ENCODE measurements at places on chromosomes 3 and 15. TPM values are rescaled to one million over a fixed set of nuclear protein-coding genes. Genes with fewer than 3 reads are reported as not detected.

DNA sequence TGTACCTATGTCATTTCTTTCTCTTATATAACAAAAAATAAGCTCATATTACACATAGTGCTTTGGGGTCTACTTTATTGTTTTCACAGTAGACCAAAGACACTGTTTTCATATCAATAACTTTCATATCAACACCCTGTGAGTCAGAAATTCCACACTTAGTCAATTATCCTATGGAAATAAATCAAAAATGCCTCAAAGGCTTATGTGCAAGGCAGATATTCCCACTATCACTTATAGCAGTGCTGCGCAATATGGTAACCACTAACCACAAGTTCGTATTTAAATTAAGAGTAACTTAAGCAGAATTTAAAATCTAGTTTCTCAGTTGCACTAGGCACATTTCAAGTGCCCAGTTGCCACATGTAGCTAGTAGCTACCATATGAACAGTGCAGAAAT, 15.9 kb downstream of the SCG3 start:
- no peak for DNase-seq

DNA sequence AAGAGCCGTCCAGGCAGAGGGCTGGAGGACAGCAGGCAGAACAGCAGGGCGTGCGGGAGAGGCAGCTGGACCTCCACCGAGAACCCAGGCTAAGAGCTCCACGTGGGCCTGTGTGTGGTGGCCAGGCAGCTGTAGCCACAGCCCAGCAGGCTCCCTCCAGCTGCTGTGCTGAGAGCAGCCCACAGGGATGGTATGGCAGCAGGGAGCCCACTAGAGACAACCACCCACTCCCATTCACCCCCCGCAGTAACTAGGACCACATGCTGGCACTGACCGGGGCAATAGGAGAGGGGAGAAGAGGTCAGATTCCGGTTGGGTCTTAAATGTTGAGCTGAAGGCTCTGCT, 25.6 kb upstream of the MUSTN1 start:
- no peak for DNase-seq

GRCh38 chr3:83048556-83048955, 1287.1 kb upstream of the GBE1 start:
- DNase-seq = no peak

GRCh38 chr3:107882261-107882660, 208.6 kb downstream of the CD47 start:
- no peak for DNase-seq

DNA sequence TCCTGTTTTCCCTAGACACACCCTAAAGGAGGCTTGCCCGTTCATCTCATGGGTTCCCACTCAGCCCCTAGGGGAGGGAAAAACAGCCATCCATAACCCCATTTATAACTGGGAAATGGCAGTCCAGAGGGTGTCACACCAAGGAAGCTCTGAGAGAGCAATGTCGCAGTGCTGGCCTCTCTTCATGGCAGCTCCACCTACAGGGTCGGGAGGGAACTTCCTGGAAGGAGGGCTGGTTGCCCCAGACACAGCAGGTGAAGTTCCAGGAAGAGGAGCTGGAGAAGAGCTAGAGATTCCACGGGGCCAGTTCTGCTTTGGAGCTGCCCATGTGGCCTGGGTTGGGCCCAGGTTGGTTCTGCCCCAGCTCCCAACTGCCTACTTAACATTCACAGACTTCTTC, 22.3 kb upstream of the LINGO1 start:
- no peak for DNase-seq

- DNase-seq = peak; percentile 71
These were observed 2.7 kb downstream of the TMEM108 start for GRCh38 chr3:133040696-133041523.

- no peak for DNase-seq
These were observed 32.3 kb upstream of the CCR2 start for GRCh38 chr3:46321461-46322104.

The STARD5 gene
- total RNA-seq = 5.0 TPM

The UROC1 gene
- not detected for total RNA-seq

Measured in IMR-90 (cell line).